Stimulated activated CD8-positive, alpha-beta memory T cell treated with anti-CD3 and anti-CD28 coated beads, Interleukin-7, amount 100 ng/mL, for 24 hours (primary cell): ENCODE measurements at places on chromosomes 1 and 21.
A peak's percentile ranks its signal among the peaks of the same experiment; 100 is the strongest.

DNA sequence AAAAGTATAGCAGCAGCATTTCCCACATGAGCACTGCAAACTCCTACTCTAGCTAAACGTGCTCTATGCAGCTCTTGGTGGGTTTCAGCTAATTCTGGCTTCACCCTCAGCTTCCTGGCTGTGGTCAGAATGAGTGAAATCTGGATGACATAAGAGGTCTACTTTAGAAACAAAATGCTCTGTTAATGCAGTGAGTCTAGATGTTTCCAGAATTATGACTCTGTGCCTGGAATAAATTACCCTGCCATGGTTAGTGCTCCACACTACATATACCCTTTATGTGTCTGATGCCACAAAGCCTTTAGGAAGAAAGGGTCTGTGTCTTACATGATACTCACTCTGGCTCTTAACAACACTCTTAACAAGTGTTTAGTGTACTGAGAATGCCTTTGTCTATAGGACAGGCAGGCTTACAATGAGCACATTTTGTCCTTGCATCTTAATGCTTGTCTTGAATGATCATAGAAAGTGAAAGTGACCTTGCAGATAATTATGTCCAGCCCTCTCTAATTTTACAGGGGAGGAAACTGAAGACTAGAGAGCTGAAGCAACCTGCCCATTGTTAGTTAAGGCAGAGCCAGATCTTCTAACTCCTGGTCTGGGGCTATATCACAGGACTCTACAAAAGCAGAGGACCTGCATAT is 9.2 kb downstream of the S100A10 start:
- no peak for DNase-seq

DNA sequence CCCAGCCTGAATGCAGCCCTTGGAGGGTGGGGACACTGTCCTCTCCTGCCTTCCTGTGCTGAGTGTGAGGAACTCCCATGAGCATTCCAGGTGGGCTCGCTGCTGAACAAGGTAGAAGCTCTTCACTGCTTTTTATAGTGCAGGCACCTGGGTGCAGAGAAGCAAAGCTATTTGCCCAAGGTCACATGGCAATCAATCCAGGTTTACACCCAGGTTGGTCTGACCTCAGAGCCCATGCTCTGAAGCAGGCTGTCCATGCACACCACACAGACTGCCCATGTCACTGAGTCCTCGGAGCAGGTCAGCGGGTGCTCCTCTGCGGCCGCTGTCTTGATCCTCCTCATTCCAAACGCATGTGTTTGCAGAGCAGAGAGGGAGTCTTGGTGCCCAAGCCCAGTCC is 323.4 kb upstream of the VAMP3 start:
- DNase-seq, result no peak

DNA sequence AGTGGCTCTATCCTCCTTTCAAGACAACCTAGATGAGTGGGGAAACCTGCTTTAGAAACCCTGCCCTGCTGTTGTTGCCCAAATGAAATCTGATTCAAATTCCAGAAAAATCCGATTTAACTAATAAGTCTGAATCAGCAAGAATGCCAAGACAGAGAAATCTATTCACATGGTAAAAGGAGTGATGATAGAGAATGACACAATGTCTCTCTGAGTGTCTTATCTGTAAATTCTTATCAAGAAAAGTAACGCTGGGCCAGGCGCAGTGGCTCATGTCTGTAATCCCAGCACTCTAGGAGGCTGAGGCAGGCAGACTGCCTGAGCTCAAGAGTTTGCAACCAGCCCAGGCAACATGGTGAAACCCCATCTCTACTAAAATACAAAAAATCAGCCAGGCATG is 13.7 kb upstream of the GUCA2A start:
- DNase-seq, result no peak

- DNase-seq, result no peak
Observed at GRCh38 chr1:158087320-158087927, 93.3 kb upstream of the CD1D start.

- no peak for DNase-seq
Observed at GRCh38 chr1:205003358-205004131, 39.5 kb upstream of the CNTN2 start.

GRCh38 chr1:28111157-28111556 is 22.7 kb upstream of the EYA3 start:
- DNase-seq, result no peak

DNA sequence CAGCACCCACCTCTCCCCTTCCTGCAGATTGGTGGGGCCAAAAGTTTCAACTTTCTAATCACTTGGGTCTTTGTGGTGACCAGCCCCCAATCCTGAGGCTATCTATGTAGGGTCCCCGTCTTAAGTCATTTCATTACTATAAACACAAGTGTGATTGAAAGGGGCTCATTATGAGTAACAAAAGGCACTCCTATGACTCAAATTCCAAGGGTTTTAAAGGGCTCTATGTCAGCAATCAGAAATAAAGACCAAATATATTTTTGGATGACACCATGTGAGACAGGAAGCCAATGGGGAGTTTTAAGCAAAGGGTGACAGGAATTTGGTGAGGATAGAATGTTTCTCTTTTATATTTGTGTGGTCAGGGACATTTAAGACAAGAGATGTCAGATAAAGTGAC is 6.2 kb downstream of the ERO1B start:
- DNase-seq, result no peak

GRCh38 chr1:38444311-38444710 is 397.7 kb upstream of the POU3F1 start:
- DNase-seq, result no peak

- no peak for DNase-seq
Observed at GRCh38 chr1:219576931-219577730, 35.8 kb downstream of the ZC3H11B start.

- no peak for DNase-seq
Observed at GRCh38 chr1:200363264-200363933, 46.4 kb downstream of the ZNF281 start.

- no peak for DNase-seq
Observed at GRCh38 chr21:33273044-33273443, 6.9 kb downstream of the IL10RB start.

DNA sequence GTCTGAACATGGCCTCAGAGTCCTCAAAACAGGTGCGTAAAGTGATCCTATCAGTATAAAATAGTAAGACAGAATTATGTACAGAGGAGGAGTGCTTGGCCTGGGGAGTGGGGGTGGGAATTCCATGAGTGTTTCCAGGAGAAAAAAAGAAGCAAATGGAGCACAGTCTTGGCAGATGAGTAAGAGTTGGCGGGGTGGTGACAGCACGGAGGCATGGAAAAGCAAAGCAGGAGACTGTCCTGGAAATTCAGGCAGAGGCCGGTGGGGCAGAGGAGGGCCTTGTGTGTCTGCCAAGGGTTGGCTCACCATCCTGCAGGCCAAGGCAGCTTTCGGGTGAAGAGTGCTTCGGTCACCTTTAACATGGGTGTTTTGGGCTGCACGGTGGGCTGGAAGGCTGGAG is 63.4 kb downstream of the OPTC start:
- DNase-seq, result no peak

DNA sequence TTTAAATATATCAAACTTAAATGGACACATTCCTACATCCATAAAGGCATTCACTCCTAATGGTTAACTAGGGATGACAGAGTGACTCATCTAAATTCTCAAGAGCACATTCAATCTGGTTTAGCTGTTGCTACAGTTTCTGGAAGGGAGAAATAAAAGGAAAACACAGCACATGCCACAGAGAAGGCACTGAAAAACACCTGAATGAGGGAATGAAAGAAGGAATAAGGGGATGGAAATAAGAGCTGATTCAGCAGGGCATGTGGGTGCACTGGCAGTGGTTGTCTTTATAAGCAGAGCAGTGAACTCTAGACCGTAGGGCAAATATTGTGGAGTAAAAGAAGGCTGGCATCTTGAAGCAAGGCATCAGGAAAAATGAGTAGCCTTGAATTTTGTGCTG is 79.3 kb downstream of the LHX4 start:
- DNase-seq, result no peak

DNA sequence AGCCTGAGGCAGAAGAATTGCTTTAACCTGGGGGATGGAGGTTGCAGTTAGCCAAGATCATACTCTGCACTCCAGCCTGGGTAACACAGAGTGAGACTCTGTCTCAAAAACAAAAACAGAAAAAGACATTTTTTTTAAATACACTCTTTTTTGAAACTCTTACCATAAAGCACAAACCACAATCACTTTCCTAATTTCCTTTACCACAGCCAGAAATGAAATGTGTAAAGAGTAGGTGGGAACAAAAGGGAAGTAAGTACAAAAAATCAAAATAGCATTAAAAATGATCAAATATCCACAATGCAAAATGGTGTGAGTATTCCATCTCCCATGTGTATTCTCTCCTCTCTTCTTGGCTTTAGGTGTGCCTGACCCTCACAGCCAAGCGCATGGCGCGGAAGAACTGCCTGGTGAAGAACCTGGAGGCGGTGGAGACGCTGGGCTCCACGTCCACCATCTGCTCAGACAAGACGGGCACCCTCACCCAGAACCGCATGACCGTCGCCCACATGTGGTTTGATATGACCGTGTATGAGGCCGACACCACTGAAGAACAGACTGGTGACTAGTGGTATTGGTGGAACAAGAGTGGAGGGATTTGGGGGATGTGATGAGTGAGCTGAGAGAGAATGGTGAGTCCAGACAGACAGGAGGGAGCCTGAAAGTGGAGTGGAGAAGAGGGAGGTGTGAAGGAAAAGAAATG is 14.9 kb downstream of the ATP1A4 start:
- DNase-seq, result no peak

GRCh38 chr21:41630249-41630648 is 122.3 kb upstream of the TMPRSS2 start:
- no peak for DNase-seq

DNA sequence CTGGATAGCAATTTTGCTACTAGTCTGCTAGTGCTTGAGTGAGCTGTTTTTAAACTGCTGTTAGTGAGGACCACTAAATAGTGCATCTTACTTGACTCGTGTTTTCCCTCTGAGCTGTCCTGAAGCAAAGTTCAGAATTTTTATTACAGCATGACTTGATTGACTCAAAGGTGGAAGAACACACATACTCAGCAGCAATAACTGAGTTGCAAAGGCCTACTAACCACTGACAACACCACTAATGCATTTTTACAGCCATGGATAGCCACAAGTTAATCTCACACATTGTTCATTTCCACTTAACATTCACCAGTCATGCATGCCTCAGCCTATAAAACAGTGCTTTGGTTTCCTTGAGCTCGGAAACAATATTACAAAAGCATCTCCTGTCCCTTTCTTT is 148.7 kb downstream of the RUNX1 start:
- no peak for DNase-seq

- no peak for DNase-seq
Observed at GRCh38 chr1:109671067-109671466, 3.2 kb downstream of the GSTM2 start.

DNA sequence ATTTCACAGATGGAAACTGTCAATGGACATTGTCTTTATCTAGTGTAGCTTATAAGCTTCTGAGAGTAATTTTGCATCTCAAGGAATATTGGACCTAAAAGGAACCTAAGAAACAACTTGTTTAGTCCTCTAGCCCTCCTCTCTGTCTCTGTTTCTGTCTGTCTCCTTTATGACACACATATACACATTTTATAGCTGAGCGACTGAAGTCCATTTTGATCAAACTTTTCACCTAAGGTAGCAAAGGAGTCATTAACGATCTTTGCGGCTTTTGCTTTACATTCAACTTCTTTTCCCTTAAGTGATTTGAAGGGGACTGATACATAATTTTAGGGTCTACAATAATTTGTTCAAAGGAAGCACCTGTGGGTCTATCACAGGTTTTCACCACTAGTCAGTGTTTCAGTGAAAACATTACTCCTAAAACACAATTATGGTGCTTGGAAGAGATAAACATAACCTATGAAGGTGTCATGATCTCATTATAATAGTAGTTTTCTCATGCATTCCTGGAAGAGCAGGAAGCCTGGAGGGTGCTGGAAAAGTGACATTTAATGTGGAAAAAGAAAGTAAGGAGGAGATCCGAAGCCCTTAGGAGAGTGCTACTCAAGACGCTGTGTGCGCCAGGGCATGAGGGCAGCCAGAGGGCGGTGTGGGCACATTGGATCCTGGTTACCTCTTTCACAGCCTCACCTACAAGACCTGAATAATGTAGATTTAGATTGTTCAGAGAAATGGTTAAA is 248.6 kb downstream of the DNM3 start:
- peak; percentile 8 for DNase-seq

DNA sequence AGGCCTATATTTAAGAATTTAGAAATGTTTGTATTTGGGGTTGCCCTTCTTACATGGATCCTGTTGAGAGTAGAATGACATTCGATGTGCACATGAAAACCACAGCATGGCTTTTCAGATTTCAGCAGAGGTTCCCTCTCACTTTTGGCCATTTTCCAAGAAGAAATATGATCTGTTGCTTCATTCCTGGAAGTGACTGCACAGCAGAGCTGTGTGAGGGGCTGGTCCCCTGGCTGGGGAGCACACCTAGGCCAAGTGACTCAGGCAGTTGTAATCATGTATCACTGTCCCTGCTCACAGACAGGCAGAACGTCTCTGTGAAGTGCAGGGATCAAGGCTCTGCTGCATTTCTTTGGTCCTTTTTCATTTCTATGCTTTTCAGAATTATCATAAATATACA is 32.3 kb downstream of the AGT start:
- no peak for DNase-seq

GRCh38 chr1:233570706-233571105 is 43.2 kb upstream of the KCNK1 start:
- DNase-seq, result no peak

DNA sequence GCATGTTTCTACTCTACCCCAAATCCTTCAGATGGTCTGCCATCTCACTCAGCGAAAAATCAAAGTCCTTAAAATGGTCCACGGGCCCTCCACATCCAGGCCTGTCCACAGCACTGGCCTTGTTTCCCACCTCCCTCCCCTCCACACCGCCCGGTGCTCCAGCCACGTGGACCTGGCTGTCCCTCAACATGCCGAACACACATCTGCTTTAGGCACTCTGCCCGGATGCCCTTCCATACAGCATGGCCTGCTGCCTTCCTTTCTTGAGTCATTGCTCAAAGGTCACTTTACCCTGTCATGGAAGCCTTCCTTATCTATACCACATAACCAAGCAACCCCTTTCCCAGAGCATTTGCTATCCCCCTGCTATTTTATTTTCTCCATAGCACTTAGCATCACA is 143.0 kb downstream of the DNM3 start:
- DNase-seq, result no peak

DNA sequence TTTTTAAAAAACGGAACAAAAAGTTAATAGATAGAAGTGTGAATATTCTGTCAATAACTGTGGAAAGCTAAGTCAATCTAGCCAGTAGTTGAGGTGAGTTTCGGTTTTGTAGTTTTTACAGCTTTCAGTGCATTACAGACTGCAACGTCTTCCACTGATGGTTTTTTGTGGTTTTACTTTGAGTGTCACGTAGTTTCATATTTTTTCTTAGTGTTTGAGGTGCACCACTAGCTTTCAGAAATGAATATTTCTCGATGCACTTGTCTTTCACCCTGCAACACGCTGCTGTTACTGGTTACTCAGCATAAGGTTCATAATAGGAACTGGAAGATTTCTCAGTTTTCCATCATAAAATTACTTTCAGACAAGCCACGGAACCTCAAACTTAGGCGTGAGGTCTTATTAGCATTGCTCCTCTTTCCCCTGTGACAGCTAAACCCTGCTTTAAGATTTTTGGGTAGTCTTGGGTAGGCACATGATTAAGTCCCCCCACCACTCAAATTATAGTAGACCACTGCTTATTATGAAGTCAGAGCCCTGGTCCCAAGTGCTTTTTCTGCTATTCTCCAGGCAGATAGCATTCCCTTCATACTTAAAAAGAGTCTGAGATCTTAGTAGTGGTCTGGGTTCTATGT is 1412.7 kb downstream of the KCNT2 start:
- no peak for DNase-seq

- DNase-seq, result no peak
Observed at GRCh38 chr1:247104965-247105364, 809 bp upstream of the ZNF669 start.
